ENCODE measurements at places on chromosomes 6 and 20.

DNA sequence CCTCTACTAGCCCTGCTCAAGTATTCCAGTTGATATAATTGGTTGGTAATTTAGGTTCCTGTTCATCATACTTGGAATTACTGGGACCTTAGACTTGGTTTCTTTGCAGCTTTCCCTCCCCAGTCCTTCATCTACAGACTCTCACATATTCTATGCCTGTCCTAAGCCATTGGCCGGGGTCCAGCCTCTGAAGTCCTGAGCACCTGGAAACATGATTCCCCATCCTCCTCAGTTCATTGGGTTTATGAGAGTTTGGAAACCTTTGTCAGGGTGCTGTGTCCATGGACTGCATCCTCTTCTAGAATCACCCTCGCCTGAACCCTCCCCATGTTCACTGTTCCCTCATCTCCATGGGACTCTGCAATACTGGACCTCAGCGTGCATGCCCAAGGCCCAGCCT, 8.8 kb downstream of the GSTA2 start:
- no peak for DNase-seq

GRCh38 chr6:146767632-146768031, 168.9 kb downstream of the ADGB start:
- DNase-seq, result no peak

DNA sequence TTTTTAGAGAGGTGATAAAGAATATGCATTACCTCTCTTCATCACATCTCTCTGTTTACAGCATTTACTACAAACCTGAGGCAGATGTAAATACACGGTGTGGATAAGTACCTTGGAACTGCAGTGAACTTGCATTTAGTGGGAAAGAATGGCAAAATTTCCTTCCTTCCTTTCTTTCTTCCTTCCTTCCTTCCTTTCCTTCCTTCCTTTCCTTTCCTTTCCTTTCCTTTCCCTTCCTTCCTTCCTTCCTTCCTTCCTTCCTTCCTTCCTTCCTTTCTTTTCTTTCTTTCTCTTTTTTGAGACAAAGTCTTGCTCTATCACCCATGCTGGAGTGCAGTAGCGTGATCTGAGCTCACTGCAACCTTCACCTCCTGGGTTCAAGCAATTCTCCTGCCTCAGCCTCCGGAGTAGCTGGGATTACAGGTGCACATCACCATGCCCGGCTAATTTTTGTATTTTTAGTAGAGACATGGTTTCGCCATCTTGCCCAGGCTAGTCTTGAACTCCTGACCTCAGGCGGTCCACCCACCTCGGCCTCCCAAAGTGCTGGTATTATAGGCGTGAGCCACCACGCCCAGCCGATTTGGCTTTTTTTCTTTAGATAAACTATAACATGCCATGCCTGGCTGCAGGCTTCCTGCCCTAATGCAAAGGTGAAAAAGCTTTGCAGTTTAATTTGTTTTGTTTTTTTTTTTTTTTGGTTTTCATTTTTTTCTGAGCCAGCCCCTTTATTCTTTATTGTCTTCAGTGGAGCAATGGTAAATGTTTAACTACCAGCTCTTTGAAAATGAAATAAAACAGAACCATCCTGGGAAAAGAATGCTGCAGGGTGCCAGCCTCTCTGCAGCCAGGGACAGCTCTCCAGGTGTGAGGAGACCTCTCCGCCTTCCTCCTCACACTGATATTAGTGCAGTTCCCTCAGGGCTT, 64.2 kb upstream of the NEDD9 start:
- DNase-seq, result no peak

DNA sequence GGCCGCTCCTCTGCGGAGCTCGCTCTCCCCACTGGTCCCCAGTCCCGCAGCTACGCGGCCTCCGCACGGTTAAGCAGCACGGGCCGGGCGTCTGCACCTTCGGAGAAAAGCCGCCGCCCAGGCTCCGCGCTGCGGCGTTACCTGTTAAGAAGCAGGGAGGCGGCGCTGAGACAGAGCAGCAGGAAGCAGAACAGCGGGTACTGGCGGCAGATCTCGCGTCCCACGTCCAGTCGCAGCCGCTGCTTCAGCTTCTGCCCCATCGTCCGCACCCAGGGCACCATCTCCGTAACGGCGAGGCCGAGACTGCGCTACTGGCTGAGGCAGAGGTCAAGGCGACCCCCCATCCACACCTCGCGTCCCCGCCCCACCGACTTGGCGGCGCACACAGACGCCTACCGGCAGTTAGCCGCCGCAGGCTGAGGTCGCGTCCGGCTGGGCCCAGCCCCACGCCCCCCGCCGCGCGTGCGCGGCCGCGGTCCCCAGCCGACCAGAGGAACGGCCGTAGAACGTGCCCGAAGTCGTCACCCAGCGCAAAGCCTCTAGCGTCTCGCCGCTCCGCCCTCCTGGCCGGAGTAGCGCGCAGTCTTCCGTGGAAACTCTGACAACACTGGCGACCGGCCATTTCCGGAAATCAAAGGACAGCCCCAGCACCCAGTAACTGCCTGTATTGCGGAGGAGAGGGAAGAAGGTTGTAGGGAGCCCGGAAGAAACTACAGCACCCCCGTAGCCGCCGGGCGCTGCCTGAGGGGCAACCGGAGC, at the start of gene SNX14:
Gene SNX14, minus strand, starts transcription at position 421 of the 759 bp plus-strand sequence. Its CDS starts 140 bp downstream, at position 281.
- DNase-seq, result peak; percentile 80

GRCh38 chr6:92376691-92377090, 1042.7 kb downstream of the EPHA7 start:
- DNase-seq, result no peak

DNA sequence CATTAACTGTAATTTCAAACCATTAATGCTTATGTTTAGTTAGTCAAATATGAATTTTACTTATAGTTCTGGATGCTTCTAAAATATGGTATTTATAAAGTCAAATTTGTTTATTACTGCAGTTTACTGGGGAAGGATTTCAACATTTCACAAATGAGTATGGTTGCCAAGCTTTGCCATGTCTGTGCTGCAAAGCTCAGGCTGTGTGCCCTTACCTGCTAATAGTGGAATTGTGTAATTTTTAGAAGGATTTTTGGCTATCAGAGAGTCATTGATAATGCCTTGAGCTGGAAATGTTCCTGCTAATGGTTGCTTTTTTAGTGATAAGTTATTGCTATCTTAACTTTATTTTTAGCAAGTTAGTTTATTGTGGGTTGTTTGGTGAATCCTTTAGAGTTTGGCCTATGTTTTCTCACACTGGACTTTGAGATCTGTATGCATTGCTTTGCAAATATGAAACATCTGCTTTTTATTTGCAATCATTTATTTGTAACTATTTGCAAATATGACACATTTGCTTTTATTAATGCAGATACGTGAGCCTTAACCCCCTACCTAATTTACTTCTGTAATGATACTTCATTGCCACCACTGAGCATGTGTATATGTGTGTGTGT, 105.8 kb downstream of the CD109 start:
- no peak for DNase-seq
